ENCODE measurements at places on chromosomes 5 and 9.

GRCh38 chr5:126806-127205, 34.8 kb downstream of the PLEKHG4B start:
- DNase-seq: no peak

DNA sequence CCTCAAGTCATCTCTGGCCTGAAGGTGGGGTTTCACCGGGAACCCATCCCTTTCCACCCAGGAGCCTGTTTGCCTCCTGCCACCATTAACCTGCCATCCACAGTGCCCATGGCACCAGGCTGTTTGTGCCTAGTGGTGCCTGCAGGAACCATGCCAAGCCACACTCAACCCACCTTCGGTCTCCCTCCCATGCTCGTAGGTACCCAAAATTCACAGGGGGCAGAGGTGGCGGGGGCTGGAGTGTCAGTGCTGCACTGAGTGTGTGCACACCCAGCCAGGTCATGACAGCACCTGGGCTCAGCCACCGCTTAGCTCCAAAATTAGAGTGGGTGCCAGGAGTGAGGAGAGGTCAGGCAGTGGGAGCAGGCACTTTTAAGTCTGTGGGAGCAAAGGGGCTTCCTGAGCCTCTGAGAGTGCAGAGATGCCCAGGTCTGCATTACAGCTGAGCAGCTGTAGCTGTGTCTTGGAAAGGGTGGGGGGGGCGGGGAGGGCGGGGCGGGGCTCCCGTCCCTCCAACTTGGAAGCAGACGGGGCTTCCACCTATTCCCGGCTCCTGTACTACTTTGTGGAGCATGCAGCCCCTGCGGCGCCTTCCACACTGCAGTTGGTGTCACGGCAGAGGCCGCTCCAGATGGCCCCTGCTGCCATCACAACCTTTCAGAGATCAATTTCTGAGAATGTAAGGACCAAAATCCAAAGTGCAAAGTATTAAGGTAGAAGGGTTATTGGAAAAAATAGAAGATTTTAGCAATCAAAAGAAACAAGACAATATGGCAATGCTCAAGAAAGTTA, 2396.8 kb upstream of the C9orf72 start:
- DNase-seq: no peak

- DNase-seq: no peak
These were observed 94.9 kb upstream of the DAB2 start for GRCh38 chr5:39519566-39520231.

GRCh38 chr9:83274787-83275186, 211.8 kb upstream of the RASEF start:
- DNase-seq: no peak

DNA sequence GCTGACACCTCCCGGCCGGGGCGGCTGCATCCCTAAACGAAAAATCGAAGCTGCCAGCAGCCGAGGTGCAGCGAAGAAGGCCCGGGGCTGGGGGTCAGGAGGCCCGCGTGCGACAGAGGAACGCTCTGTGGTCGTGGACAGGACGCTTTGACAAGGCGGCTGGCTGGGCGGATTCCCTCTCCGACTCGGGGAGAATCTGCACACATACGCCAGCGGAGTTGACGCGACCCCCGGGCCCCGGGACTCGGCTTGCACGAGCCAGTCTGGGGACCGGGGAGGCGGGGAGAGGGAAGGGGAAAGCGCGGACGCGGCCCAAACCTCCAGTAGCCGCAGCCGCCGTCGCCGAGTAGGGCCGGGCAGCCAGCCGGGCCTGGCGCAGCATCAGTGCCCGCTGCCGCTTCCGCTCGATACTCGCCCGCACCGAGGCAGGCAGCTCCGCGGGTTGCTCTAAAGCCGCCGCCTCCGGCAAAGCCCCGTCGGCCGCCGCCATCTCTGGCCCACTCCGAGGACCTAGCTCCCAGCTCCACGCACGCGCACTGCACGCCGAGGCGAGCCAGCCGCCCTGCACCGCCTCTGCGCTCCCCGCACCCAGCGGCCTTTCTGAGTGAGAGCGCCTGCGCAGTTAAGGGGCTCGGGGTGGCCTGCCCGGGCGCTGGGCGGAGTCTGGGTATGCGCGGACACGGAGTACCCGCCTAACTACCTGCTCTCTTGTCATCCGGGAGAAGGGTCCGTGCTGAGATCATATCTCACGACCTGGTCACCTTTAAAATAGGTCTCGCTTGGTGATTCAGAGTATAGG, at the start of gene XPA:
TSS of gene XPA (minus strand) at position 538 of the 799 bp plus-strand sequence. CDS start at position 490, 48 bp downstream.
- DNase-seq: peak; percentile 99

DNA sequence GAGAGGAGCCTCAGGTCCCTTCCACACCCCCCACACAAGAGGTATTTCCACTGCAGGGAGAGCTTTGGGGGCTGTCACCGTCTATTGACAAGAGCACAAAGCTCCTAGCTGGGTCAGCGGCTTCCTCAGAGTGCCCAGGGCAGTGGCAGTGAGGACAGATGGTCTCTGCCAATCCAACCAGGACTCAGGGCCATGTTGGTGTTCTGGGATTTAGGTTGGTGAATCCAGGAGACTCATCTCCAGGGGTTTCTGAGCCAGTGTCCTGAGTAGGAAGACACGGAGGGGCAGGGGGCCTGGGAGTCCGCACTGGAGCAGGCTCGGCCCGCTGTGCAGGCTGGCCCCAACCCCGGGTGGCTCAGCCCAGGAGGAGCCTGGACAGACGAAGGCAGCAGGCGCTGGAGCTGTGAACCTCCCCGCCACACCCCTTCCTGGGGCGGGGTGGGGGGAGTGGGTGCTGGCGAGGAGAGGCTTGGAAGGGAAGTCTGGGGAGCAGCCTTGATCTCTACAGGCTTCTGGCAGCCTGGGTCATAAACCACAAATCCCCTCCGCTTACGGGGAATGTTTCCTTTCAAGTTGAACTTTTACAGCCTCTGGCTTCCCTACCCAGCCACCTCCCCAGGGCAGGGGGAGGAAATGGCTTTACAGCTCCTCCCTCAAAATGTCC, 19.6 kb downstream of the CRB2 start:
- DNase-seq: no peak

- no peak for DNase-seq
These were observed 1241.3 kb downstream of the MAT2B start for GRCh38 chr5:164746723-164747122.

- no peak for DNase-seq
These were observed 34.4 kb downstream of the DOCK8 start for GRCh38 chr9:249025-249424.

GRCh38 chr5:173718469-173718868, 102.0 kb upstream of the BOD1 start:
- no peak for DNase-seq

- DNase-seq: no peak
These were observed 32.1 kb downstream of the PRRC1 start for GRCh38 chr5:127549551-127549950.

GRCh38 chr5:125189531-125189941, 443.1 kb upstream of the ZNF608 start:
- no peak for DNase-seq

- DNase-seq: no peak
These were observed 91.9 kb downstream of the JAKMIP2 start for GRCh38 chr5:147690595-147690994.

DNA sequence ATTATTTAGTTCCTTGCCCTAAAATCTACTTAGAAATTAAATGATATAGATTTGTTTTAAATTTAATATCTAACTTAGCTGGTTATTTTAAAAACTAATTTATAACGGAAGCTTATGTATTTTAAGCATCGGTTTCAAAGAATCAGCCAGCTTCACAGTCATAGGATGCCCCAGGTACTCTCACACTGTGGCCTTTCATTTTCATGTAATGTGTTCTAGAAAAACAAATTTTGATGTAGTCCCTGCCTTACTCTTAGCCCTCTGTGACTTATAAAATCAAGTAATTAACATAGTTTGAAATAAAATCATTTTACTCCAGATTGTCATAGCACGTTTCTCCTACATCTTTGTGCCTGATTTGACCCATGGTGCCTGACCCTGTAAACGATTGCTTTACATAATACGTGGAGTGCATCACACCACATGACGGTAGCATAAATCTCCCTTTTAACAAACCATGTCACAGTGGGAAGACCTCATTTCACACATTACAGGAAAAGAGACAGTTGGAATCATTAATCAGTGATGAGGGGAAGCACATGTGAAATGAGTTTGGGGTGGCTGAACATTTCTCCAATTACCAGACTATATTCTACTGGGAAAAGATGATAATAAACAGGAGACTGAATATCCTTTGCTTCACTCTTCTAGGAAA, 731.5 kb upstream of the CDH9 start:
- DNase-seq: no peak

DNA sequence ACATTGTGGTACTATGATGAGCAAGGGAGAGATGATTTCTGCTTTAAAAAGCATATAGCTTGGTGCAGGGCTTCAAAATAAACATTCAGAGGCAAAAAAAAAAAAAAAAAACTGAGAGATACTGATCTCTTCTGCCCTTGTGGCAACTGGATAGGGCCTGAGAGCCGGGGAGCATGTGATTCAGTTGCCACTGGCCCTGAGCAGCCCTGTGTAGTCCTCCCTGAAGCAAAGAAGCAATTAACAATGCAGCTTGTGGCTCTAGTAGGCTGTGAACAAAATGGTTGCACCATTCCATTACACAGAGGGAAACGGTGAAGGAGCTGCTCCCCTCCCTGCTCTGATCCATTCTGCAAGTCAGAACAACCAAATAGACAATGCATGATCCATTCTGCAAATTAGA, 347.5 kb upstream of the DAB2 start:
- DNase-seq: no peak

DNA sequence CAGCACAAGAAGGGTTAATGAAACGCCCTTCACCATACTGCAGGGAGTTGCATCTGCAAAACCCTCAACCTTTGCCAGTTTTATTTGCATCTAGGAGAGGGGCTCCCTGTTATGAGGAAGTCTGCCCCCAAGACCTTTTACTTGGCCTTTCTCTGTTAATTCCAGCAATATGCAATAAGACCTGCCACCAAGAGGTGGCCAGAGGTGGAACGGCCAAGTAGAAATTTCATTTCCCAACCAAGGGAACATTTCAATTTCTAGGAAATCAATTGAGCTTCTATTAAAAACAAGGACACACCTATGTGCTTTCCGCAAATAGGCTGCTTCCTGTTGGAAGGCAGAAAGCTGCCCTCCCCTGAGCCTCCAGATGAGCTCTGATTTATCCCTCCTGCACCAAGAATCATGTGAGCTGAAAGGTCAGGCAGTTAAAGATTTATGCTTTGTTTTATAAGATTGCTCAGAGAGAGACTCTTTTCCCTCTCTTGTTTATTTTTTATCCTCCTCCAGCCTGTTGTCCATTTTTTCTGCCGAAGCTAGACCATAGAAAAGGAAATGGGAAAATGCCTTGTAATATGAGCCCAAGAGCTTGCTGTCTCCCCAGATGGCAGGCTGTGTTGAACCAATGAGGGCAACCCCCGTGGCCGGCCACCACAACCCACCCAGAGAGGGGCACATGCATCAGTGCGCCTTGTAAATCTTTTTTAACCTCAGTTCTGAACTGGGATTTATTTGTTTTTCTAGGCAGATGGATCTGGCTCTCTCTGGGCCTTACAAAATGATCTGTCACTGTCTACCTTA, 572.8 kb downstream of the TLE1 start:
- no peak for DNase-seq

DNA sequence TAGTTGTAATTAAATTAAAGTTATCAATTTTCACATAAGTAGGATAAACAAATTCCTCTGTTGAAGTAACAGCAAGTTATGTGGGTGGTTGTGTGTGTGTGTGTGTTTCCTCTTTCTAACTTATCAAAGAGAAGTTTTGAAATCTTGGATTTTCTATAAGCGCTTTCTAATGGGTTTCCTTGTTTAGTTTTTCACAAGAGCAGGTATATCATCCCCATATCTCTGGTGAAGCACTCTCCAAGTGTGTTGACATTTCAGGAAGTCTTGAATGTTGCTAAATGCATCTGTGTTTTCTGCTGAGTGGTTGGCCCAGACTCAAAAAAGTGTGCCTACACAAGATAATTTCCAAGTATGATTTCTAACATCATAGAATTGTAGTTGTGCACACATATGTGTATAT, 43.3 kb downstream of the PRDM6 start:
- DNase-seq: no peak

- DNase-seq: no peak
These were observed 77.5 kb upstream of the RARS1 start for GRCh38 chr5:168408561-168409305.

DNA sequence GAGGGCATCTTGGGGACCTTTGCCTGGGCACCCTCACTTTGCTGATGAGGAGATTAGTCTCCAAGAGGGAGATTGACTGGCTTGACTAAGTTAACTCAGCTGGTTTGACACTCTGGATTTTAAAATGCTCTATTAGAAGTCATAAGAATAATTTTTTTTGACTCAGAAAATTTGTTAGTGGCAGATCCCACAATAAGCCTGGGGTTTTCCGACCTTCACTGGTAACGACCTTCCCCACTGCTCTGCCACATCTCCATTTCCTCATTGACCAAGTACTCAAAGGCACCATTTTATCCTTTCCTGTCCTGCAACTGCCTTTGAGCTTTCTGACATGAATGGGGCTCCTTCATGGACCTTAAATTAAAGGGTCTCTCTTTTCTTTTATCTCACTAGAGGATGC, 67.0 kb downstream of the ARHGEF28 start:
- DNase-seq: no peak

- DNase-seq: no peak
These were observed 75.9 kb downstream of the NFIB start for GRCh38 chr9:14238079-14238478.

DNA sequence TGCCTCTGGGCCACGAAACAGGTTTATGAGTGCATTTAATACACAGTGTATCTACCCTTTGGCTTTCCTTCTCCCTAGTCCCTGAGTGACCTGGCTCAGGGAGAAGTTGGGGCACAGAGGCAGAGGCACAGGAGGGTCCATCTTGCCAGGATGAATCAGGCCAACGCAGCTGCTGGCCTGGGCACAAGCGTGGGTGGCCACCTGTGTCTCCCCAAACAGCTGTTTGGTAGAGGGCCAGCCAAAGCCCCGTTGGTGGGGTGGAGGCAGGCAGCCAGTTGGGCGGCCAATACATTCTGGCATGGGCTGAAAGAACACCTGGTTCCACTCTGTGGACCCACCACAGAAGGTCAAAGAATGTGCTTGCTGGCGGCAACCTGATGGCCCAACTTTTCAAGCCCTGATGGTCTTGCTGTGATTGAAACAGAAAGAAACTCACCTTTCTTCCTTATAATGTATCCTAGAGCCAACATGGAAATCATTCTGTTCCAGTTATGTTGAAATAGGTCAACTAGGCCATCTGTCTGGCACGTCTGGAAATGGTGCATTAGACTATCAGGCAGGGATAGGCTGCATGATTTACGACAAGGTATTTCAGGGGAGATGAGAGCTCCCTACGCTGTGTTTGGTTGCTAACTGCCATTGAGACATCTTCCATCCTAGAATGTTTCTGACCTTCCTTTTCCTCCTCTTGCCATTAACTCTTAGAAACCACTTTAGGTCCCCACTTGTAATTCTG, 337.4 kb downstream of the ADAMTS6 start:
- DNase-seq: no peak

- no peak for DNase-seq
These were observed 142.7 kb upstream of the ADAMTSL1 start for GRCh38 chr9:18331310-18331684.
